ENCODE measurements at places on chromosomes 3 and 15.

DNA sequence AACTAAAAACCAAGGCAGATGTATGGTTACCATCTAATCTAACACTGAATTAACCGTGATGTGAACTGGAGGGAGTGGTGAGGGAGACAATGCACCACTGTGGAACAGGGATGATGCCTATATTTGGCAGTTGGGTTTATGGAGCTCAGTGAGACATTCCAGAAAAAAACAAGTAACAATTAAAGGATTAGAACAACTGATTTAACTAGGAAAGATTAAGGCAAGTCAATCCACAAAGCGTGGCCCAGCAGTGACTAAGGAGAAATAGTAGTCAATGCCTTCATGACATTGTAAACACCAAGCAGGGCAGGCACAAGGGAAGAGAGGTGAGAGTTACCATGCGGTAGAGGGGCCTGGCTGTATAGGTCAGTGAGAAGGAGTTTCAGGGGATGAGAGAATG lies 38.1 kb downstream of the CHAC1 start:
- DNase-seq = no peak

DNA sequence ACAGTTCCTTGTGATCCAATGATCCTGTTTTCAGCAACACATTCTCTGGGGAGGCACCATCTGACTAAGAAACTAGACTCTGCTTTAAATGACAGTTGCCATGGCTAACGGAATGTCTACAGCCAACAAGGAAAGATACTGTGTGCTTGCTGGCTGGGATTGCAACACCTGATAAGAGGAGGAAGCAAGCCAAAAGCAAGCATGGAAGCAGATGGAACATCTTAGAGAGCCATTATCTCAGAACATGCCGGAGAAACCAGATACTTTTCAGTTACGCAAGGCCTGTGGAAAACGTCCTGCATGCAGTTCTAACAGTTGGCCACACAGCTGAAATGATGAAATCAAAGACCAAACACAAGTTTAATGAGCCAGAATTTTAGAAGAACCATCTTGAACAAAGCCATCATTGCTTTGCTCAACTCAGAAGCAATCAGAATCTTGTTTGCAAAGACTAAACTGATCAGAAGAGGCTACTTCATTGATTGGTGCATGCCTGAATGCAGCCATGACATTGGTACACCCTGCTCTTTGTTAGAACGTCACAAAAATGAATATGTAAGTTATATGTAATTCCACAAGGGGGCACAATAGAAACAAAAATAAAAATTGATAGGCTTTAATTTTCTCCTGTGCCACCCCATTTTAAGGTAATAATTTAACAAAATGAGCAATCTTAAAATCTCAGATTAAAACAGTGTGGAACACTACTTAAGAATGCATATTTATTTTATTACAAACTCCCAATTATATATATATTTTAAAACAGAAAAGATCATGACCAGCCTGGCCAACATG lies 50.8 kb downstream of the GXYLT2 start:
- DNase-seq = peak; percentile 98

GRCh38 chr3:27289769-27290413 lies 79.3 kb downstream of the NEK10 start:
- DNase-seq = peak; percentile 57

DNA sequence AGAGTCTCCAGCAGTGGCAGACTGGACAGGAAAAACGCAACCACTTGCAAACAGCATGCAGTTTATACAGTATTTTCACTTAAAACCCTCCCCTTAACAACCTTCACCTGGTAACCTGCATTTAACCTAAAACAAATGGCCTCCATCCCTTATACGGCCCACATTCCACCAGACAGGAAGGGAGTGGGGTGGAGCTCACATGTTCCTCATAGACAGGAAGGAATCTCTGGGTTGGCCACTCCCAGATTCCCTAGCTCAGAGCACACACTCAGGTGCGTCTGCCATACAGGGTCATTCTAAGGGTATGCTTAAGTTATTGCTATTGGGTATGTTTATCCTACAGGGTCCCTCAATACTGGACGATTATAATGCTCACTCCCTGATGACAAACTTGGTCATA lies 16.8 kb upstream of the ABHD2 start:
- no peak for DNase-seq

Measured in AG10803 (cell line).